ENCODE measurements at places on chromosomes 3 and 15.
A peak's percentile ranks its signal among the peaks of the same experiment; 100 is the strongest.

- no peak for DNase-seq
These were observed 11.1 kb upstream of the MCF2L2 start for GRCh38 chr3:183439515-183439914.

- DNase-seq: no peak
These were observed 190.6 kb downstream of the VPS13C start for GRCh38 chr15:61869656-61870055.

DNA sequence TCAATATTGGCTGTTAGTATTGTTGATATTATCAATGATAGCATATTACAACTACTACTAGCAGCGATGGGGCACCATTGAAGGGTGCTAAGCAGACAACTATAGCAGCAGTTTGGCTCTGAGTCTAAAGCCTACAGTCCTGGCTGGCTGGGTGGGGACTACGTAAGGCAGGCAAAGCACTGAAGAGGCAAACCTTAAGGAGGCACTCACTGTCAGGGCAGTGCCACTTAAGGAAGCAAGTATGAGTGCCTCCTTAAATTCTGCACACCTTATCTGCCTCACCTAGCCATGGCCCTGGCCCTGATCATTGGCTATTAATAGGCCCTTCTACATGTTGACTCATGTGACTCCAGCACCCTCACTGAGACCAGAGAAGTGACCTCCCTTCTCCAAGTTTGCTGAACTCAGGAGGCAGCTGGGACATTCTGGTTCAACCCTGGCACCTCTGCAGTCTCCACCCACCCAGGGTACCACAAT, 20.6 kb downstream of the CDCP1 start:
- DNase-seq: no peak

- no peak for DNase-seq
These were observed 201.7 kb downstream of the MEIS2 start for GRCh38 chr15:36898536-36899126.

- DNase-seq: no peak
These were observed 32.5 kb upstream of the GP5 start for GRCh38 chr3:194431554-194431953.

DNA sequence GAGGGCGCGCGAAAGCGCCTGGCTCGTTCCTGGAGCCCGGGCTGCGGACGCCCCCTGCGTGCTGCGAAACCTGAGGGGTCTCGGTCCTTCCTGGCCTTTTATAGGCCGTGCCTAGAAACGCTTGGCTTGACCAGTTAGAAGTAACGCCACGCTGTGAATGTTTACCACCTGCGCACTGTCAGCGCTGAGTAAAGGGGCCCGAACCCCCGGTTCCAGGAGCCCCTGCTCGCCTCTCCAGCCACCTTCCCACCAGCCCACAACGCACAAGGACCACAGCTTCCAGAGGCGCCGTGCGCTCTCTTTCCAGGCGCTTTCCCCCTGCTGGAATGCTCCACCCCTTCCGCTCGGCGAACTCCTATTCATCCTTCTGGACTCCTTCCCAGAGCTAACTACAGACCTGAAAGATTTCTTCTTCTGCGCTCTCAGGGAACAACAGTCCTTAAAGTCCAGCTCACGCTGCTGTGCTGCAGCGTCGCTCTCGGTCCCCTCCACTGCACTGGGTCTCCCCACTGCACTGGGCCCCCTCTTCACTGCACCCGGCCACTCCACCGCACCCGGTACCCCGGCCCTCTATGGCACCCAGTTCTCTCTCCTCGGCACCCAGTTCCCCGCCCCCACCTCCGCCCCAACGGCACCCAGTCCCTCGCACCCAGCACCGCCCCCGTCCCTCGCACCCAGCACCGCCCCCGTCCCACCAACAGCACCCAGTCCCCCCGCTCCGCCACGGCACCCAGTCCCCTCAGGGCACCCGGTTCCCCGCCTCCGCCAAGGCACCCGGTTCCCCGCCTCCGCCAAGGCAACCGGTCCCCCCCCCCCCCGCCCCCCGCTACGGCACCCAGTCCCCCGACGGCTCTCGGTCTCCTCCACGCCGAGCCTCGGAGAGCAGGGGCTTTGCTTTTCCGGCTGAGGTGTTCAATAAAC, 69.8 kb downstream of the SQOR start:
- no peak for DNase-seq

DNA sequence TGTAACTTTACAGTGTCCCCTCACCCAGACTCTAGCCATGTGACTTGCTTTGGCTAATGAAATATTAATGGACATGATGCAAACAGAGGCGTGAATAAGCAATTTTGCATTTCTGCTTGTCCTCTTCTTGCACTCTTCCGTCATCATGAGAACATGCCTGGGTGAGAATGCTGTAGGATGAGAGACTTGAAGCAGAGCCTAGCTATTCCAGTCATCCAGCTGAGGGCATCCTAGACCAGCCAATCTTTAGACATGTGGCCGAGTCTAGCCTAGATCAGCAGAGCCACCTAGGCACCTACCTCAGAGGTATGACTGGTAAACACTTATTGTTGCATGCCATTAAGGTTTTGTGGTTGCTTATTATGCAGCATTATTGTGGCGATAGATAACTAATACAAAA, 450.5 kb upstream of the AZI2 start:
- DNase-seq: no peak

DNA sequence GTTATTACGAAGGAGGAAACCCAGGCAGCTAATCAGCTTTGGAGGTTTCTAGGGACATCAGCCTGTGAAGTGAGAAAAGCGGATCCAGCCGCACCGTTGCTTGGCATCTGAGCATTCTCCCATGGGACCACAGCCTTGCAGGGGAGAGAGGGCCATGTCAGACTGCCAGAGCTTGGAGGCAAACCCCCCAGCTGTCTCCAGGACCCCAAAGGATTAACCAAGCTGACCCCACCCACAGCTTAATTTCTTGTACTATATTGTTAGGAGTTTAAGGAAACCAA, 5.1 kb downstream of the IGDCC3 start:
- DNase-seq: no peak

DNA sequence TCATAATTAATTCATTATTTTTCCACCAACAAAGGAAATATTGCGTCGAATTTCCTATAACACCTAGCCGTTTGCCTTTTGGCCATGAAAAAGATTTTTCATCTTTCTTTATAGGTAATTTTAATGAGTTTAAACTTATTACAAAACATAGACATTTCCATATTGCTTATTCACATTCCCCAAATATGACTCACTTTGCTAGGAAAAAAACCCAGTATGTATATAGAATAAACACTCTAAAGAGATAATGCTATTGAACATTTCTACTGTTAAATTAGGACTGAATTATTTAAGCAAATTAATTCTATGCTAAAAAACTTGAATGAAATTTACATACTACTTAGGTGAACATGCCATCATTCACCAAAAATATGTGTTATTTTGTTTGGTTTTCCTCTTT, 16.2 kb downstream of the ZPLD1 start:
- DNase-seq: no peak

DNA sequence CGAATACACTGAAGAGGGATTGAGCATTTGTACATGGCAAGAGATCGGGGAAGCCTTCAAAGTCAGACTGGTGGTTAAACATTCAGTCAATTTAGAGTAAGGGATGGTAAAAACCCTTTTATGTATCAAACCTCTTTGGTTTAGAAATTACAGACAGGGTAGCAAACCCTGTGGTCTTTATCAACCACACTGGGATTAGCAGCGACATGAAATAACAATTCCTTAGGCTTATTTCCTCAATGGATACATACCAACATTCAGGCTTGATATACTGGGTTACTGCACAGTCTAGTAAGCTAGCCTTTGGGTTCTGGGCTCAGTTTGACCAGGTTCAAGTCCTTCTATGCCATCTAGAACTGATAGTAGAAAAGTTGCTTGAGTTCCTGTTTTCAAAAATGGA, 127.4 kb downstream of the THRB start:
- DNase-seq: no peak

- no peak for DNase-seq
These were observed 1.1 kb upstream of the CD200R1 start for GRCh38 chr3:112976001-112976400.

DNA sequence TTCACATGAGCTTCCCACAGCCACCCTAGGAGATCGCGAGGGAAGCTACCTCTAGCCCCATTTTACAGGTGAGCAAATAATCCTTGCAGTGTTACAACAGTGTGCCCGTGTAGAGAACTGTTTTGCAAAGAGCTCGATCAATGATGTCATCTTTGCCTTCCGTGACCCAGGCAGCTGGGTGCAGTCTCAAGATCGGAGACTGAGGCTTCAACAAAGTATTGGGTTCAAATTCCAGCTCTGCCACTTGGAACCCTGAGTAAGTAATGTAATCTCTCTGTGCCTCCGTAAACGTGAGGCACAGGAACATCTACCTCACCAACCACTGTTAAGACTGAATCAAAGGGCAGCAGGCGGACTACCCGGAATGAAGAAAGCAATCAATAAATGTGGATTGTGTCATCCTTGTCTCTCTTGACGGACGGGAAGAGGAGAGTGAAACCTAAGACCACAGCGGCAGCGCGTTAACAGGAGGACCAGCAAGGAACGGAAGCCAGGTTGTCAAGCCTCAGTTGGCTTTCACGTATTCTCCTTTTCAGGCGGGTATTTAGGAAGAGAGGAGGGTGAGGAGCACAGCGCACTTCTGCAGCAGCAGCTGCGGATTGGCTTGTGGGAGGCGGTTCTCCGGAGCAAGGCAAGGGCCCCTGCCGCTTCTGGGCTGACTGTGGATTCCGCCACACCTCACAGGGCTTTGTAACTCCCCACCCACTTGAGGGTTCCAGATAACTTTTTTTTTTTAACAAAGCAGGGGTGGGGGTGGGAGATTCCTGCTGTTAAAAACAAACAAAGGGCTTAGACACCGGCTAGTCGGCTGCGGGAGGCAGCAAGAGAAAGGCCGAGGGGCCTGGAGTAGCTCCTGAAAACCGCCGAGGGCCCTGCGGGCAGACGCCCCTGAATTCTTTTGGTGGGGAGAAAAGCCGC, 1.5 kb upstream of the SMAD3 start:
- DNase-seq: peak; percentile 65

GRCh38 chr15:72999586-72999985, 52.7 kb upstream of the NEO1 start:
- no peak for DNase-seq

- no peak for DNase-seq
These were observed 50.0 kb upstream of the FMN1 start for GRCh38 chr15:33244471-33244870.

DNA sequence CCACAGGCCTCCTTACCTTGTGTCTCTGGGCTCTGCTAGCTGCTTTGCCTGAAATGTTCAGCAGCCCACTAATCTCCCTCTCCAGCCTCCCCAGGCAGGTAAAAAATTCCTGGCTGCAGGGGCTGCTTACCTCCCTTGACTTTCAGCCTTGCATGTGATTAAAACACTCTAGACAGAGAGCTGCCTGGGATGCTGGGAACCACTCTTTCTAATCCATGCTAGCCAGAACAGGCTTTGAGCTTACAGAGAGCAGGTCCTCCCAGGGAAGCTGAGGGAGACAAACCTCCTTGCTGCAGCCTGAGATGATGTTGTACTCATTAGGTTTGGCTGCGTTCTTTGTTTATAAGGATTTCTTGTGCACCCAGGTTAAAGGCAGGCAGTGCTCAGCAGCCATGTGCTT, 33.7 kb upstream of the LIPC start:
- DNase-seq: no peak

- DNase-seq: no peak
These were observed 222.6 kb downstream of the PDCD6IP start for GRCh38 chr3:34020726-34021680.

- DNase-seq: peak; percentile 83
These were observed 7.0 kb upstream of the CD276 start for GRCh38 chr15:73677146-73677607.

DNA sequence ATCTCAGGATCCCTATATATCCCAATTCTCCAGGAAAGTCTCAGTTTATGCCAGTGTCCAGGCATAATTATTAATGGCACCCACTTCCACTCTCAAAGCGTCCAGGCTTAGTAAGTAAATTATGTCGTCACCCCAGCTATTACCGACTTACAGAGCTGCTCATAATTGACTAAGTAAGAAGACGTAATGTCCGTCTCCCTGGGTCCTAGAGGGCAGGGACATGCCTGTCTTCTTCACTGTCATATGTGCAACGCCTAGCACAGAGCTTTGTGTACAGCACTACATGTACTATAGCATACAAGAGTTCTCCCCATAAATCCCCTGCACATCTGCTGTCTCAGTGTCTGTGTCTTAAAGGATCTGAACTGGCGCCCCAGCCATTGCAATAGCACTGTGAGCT, 23.9 kb upstream of the HRH1 start:
- DNase-seq: no peak

- DNase-seq: no peak
These were observed 88.6 kb downstream of the TRIM42 start for GRCh38 chr3:140766465-140766864.

DNA sequence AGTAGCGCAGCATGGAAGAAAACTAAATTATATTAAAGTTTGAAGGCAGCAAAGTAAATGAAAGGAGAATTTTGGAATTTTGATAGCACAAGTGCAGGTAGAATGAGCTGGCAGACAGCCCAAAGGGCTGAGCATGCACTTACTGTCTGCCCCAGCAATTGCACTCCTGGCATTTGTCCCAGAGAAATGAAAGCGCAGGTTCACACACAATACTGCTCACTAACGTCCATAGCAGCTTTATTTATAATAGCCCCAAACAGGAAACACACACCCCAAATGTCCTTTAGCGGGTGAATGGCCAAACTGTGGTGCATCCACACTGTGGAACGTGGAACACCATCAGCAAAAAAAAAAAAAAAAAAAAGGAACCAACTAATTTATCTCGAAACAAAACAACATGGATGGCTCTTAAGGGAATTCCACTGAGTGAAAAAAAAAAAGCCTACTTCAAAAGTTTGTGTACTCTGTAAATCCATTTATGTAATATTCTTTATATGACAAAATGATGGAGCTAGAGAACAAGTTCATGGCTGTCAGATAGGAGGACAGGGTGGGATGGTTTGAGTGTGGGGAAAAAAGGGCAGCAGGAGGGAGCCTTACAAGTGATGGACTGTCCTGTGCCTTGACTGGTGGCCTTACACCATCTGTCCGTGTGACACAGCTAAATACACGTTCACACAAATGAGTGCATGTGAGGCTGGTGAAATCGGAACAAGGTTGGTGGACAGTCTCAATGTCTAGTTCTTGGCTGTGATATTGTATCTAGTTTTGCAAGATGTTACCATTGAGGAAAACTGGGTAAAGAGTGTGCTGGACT, 6.0 kb upstream of the TM2D3 start:
- DNase-seq: no peak

GRCh38 chr15:69307939-69308338, 9.2 kb downstream of the PAQR5 start:
- no peak for DNase-seq

GRCh38 chr3:87478716-87479115, 202.3 kb upstream of the POU1F1 start:
- no peak for DNase-seq

GRCh38 chr3:100089812-100090668, 24.3 kb downstream of the FILIP1L start:
- DNase-seq: no peak

GRCh38 chr15:43215961-43216360, 4.9 kb downstream of the EPB42 start:
- no peak for DNase-seq

DNA sequence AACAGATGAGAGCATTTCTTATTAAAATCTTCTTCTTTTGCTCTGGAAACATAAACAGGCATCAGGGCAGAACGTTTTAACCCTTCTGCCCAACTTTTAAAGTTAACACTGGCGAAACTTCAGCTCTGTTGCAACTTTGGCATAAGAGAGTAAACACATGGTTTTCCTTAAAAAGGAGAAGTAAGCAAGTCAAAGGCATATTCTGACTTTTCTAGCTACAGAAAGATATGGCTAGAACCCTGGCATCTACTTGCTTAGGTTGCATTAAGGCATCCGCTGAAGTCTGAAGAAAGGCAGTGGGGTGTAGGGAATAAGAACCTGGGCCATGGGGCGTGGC, 13.3 kb upstream of the IL16 start:
- no peak for DNase-seq

Data from head of caudate nucleus (tissue), 42 donors.